ENCODE measurements at places on chromosomes 4 and X. TPM values are rescaled to one million over a fixed set of nuclear protein-coding genes. Genes with fewer than 3 reads are reported as not detected.

The VCX3A gene
- not detected for total RNA-seq

The NPY2R gene
- total RNA-seq, result not detected

The GSTCD gene
- total RNA-seq, result 8.1 TPM

The SMR3B gene
- not detected for total RNA-seq

The SUPT20HL2 gene
- total RNA-seq, result not detected

The FOXR2 gene
- total RNA-seq, result not detected

The PTPN13 gene
- total RNA-seq, result 0.22 TPM

The REELD1 gene
- total RNA-seq, result 0.15 TPM

The DMD gene
- total RNA-seq, result 0.07 TPM

The MTTP gene
- not detected for total RNA-seq

The F11 gene
- total RNA-seq, result not detected

The CFAP47 gene
- total RNA-seq, result not detected

The H2AZ1 gene
- 384 TPM for total RNA-seq

The NR0B1 gene
- not detected for total RNA-seq

The FGFR3 gene
- total RNA-seq, result 1.4 TPM

The LUZP4 gene
- not detected for total RNA-seq

The ZCCHC18 gene
- total RNA-seq, result 0.78 TPM

The TMPRSS11E gene
- not detected for total RNA-seq
